ENCODE measurements at places on chromosomes 6 and 20.

DNA sequence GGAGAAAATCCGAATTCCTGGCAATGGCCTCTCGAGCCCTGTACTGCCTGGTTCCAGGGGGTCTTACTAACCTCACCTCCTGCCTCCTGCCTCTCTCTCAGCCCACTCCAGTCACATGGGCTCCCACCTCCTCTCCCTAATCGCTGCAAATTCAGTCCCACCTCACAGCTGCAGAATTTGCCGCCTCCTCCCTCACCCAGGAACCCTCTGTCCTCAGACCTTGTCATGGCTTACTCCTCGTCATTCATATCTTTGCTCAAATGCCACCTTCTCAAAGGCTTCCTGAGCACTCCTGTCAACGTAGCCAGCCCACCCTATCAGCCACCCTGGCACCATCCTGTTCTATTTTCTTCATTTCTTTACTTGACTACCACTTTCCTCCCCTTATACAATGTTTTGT lies 89.0 kb downstream of the SLC2A10 start:
- DNase-seq, result no peak

DNA sequence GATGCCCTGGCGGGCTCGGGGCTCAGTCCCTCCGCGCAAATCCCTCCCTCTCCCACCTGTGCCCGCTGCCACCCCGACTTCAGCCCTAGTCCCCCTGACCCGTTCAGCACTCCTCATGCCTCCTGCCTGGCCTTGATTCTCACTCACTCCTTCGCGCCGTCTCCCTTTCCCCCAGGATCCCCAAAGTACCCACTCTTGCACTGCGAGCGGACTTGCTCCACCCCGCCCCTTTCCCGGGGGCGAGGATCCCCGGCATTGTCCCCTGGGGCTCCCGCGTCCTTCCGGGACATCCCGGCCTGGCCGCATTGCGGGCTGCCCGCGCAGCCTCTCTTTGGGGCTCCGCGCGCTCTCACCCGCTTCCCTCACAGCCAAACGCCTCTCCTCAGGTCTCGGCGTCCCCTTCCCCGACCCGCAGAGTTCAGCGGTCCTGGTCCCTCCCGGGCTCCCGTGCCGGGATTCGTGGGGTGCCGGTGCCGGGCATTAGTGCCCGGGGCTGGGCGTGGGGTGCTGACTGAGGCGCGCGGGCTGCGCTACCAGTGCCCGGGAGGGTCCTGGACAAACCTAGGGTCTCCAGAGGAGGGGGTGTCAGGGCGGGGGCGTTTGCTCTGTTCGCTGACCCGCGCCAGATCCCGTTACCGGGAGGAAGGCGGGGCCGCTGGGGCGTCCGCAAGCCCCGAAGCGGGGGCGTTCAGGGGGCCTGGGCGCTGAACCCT lies 45.5 kb upstream of the SUPT3H start:
- DNase-seq, result no peak

DNA sequence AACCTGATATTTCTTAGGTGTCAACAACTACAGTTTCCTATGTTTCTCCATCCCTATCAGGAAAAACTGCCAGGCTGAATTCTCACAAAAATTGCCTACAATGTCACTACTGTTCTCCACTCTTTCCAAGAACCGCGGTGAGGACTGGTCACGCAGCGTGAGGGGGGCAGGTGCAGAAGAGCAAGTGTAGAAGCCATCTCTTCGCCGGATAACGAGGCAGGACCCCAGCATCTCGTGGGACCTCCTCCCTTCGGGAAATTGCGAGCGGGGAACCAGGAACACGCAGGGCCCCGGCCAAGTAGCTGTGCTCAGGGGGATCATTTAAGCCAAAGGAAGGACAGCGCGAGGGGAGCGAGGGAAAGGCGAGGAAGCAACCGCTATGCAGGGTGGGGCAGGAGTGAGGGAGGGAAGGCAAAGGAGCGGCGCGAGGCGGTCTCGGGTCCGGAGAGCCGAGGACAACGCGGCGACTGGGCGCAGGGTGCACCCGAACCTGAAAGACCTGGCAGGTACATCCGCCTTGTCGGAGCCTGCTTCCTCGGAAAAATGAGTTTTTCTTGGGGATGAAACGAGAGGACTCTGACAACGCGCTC lies 559 bp downstream of the APMAP start:
- no peak for DNase-seq

DNA sequence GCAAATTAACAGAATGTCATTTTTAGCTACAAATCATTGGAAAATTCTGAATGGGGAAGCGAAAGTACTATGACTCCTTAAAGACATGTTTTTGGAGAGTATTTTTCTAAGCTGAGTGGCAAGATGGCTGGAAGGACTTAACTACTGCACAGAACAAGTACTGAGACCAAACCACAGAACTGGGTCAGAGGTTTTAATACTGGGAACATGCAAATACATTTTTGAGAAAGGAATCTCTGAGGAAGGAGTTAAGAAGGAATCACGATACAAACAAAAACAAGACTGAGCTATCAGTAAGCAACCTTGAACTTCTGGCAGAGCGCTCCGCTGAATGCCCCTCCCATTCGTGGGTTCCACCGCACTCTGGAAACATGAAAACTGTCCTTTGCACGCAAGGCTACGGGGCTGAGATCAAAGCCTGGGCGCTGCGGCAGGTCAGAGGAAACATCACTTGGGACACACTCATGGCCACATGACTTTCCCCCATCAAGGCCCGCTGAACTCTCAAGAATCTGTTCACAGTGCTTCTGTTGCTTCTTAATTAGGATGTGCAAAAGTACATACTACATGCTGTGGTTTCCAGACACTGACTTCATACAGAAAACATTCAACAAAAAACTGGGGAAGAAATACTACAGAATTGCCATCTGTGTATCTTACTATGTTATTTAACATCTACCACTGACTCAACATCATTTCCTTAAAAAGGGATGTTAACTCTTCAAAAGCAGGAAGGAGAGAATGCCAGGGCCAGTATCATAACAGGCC lies 27.8 kb downstream of the SLC23A2 start:
- peak; percentile 60 for DNase-seq

- DNase-seq, result no peak
Measured at GRCh38 chr6:109451376-109451775, 4.2 kb downstream of the MICAL1 start.

DNA sequence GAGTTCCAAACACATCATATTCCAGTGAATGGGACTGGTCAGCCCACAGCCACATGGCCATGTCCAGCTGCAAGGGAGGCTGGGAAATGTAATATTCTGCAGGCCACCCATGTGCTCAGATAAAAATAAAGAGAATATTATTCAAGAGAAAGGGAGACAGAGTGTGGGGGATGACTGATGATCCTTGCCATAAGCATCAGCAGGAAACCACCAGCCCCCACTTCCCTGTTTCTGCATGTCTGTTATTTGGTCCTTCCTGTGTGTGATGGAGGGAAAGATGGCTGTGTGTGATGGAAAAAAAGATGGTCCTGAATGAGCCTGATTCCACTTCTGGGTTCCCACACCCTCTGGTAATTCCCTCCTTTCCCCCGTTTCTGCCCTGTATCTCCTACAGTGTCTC lies 13.1 kb upstream of the RSPO4 start:
- DNase-seq, result no peak

DNA sequence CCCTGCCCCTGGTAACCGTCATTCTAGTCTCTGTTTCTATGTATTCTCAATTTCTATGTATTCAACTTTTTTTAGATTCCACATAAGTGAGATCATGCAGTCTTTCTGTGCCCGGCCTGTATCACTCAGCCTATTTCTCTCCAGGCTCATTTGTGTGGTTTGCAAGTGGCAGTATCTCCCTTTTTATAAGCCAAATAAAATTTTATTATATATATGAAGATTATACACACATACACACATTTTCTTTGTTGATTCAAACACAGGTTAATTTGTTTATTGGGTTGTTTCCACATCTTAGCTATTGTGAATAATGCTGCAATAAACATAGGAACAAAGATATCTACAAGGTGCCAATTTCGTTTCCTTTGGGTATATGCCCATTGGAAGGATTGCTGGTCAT lies 571.7 kb downstream of the DHX35 start:
- no peak for DNase-seq

DNA sequence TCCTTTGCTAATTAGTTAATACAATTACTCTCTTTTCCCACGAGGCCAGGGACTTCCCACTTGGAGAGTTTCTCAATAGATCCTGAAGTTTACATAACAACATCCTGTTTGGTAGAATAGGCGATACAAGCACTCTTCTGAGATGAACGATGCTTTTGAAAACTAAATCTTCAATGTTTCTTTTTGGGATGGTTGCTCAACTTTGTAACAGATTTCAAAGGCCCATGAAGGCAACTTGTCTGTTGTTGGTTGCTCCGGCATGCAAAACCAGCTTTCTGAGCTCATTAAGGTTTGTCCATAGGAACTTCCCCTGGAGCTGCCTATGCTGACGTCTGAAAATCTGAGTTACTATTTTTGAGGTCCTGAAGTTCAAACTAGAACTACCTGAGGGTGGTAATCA lies 25.9 kb upstream of the ROS1 start:
- DNase-seq, result no peak

All from mucosa of gallbladder (tissue), 1 donor.